ENCODE measurements at places on chromosomes 1 and 21. TPM values are rescaled to one million over a fixed set of nuclear protein-coding genes. Genes with fewer than 3 reads are reported as not detected.

The OR2M3 gene
- not detected for total RNA-seq

The TCHH gene
- 0.03 TPM for total RNA-seq

The SLC22A15 gene
- 11.2 TPM for total RNA-seq

The ACTN2 gene
- 1.7 TPM for total RNA-seq

The RGS21 gene
- total RNA-seq: not detected

The TFF2 gene
- not detected for total RNA-seq
